ENCODE measurements at places on chromosomes 4 and X.

- no peak for DNase-seq
Observed at GRCh38 chrX:118644378-118644777, 83.0 kb upstream of the IL13RA1 start.

GRCh38 chr4:39706741-39707511 lies 9.0 kb downstream of the UBE2K start:
- no peak for DNase-seq

DNA sequence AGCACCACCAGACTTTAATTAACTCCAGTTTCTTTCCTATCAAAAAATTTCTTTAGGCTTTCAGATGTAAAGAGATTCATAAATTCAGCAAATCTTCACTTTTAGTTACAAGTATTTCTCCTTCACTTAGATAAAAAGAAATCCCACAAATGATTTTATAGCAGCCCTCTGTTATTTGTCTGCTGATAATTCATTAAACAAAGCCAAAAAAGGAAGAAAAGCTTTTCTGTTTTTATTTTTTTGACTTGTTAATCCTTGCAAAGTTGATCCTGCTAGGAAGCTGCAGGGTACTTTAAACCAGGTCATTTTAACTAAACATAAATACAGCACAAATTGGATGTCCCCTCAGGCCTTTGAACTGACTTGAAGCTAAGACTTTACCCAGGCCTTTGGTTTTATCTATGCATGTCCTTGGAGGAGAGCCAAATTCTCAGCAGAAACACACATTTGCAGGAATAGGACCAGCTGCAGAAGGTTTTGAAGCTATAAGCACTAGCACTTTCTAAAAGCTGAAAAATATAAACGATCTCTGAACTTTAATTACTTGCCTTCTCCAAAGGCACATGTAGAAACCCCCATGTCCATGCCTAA lies 57.5 kb downstream of the PCDH18 start:
- DNase-seq: no peak

- no peak for DNase-seq
Observed at GRCh38 chr4:149343614-149344013, 472.0 kb downstream of the IQCM start.

- DNase-seq: no peak
Observed at GRCh38 chrX:17471121-17471520, 96.1 kb downstream of the NHS start.

DNA sequence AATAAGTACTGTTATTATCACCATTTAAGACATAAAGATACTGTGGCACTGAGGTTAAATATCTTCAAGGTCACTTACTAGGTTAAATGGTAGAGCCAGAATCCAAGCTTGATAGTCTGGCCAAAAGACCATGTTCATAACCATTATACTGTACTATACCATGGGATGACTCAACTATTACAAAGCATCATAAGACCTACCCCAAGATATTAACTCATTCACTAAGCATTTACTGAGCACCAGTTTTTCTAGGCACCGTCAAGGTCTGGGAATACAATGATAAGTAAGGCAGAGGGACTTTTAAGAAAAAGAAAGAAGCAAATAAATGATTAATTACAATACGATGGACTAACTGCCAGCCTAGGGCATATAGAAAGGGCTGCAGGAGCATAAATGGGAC lies 95.5 kb upstream of the KCTD8 start:
- DNase-seq: no peak

DNA sequence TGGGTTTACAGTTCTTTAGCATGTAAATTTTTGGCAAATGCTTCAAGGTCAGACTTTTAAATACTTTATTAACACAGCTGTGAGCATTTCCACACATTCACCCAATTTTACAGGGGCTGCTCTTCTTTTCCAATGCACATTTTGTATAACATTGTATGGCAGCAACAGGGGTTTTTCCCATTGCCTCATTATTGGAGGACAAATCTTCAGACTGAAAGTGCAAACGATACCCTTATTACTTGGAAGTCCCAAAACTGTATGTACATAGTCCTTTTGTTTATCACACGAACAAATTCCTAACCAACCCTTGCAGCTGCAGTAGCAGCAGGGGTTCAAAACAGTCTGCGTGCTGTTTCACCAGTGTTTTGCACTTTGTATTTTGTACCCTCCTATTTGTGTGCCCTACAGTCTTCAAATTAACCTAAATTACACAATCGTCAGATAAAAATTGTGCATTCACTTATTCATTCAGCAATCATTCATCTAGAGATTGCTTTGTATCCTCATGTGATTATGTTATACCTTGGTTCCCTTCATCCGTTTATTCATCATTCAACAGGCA lies 330.7 kb upstream of the RASGEF1B start:
- DNase-seq: no peak

GRCh38 chrX:23386726-23387125 lies 52.1 kb downstream of the PTCHD1 start:
- no peak for DNase-seq

GRCh38 chr4:120916937-120917336 lies 5.6 kb downstream of the PRDM5 start:
- no peak for DNase-seq

GRCh38 chr4:149987330-149988086 lies 90.7 kb upstream of the DCLK2 start:
- DNase-seq: no peak

DNA sequence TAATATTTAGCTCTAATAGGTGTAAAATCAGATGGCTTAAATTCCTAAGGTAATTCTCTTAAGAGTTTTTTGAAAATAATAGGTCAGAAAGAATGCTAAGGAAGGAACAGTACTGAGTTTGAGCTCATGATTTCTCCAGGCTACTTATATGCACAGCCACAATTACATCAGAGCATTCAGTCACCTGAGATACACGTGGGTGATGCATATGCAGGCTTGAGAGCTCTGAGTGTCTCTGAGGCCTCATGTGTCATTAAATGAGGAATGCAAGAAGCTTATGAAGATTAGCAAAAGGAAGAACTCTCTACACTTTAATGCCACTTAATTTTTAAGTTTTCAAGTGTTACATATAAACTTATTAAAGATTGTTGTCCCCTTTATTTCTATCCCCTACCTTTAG lies 124.0 kb upstream of the STIM2 start:
- DNase-seq: no peak

DNA sequence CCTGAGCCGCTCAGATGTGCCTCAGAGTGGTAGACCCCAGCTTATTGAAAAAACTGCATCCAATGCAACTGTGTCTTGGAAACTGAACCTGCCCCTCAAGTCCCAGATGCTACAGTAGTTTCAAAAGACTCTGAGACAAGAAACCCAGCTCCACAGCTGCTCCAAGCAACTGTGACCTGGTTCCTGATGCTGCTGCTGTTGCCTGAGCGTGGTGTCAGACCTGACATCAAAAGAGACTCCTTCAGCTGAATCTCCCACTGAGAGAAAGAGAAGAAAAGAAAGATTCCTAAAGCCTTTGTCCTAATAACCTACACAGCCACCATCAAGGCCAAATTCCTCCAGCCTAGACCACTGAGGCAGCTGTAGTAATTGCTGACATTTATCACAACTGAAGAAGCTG lies 630.1 kb downstream of the STIM2 start:
- no peak for DNase-seq

GRCh38 chr4:97105347-97106099 lies 1037.8 kb downstream of the STPG2 start:
- no peak for DNase-seq

GRCh38 chrX:115592997-115593734 lies 32.2 kb downstream of the PLS3 start:
- no peak for DNase-seq

- DNase-seq: no peak
Observed at GRCh38 chr4:176778491-176778890, 14.2 kb downstream of the VEGFC start.

GRCh38 chr4:126856906-126857305 lies 775.9 kb upstream of the INTU start:
- DNase-seq: no peak

Data from activated CD8-positive, alpha-beta memory T cell treated with anti-CD3 and anti-CD28 coated beads for 1 hour (primary cell).